Peyer's patch (tissue), 4 donors: ENCODE measurements at places on chromosomes 16 and 17. TPM values are rescaled to one million over a fixed set of nuclear protein-coding genes. Genes with fewer than 3 reads are reported as not detected.

DNA sequence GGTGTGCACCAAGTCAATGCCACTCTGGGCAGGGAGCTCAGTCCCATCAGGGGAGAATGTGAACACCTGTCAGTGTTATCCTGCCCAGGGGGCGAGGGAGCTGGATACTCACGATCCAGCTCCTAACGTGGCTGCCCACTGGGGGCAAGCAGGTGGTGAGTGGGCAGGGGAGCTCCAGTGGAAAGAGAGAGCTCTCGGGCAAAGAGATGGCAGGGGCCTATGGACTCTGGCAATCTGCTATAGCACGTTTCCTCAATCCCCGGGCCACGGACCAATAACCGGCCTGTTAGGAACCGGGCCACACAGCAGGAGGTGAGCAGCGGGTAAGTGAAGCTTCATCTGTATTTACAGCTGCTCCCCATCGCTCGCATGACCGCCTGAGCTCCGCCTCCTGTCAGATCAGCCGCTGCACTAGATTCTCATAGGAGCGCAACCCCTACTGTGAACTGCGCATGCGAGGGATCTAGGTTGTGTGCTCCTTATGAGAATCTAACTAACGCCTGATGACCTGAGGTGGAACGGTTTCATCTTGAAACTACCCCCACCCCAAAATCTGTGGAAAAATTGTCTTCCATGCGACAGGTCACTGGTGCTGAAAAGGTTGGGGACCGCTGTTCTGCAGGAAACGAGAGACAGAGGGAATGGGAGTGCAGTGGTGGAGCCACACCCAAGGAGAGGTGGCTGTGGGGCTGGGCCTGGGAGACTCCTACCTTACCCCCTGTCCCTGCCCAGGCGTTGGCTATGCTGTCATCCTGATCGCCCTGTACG lies 15.6 kb downstream of the SLC6A2 start:
- DNase-seq = no peak

GRCh38 chr16:23673971-23674614 lies 4.6 kb upstream of the PLK1 start:
- DNase-seq = no peak

DNA sequence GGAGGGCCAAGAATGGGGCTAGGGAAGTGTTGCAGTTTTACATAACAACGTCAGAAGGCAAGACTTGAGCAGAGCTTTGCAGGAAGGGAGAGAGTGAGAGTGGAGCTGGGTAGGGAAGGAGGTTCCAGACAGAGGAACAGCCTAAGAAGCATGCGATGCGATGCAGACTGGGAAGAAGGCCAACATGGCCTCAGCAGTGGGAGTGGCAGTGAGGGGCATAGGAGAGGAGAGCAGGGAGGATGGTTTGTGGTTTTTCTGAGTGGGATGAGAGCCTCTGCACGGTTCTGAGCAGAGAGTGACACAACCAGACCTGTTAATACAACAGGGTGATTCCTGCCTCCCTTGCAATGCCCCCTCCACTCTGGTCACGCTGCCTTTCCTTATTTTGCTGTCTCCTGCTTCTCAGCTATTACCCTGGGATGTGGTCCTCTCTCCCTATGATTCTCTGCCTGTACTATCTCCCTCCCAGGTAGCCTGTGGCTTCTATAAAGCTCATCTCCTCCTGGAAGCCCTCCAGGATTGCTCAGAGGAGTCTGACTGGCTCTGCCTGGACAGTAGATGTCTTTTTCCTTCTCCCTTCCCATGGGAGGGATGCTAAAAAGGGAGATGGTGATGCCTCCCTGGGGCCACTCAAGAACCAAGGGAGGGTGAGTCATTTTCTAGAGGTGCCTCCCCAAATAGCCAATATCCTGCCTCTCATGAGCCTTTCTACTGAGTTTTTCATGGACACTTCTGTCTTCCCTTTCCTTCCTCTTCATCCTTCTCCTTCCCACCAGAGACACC lies 38.7 kb upstream of the NGFR start:
- DNase-seq = no peak

GRCh38 chr17:37825851-37826250 lies 81.0 kb upstream of the HNF1B start:
- DNase-seq = no peak

- DNase-seq = peak; percentile 76
These were observed 14.0 kb upstream of the STAC2 start for GRCh38 chr17:39239640-39240314.

- no peak for DNase-seq
These were observed 188.4 kb downstream of the AATF start for GRCh38 chr17:37137070-37137610.

Gene CD300LB
- not detected for total RNA-seq

Gene POLR3K
- 3.2 TPM for total RNA-seq

Gene CRAMP1
- total RNA-seq = 37.1 TPM
